ENCODE measurements at places on chromosomes 5 and 9.
A peak's percentile ranks its signal among the peaks of the same experiment; 100 is the strongest.

DNA sequence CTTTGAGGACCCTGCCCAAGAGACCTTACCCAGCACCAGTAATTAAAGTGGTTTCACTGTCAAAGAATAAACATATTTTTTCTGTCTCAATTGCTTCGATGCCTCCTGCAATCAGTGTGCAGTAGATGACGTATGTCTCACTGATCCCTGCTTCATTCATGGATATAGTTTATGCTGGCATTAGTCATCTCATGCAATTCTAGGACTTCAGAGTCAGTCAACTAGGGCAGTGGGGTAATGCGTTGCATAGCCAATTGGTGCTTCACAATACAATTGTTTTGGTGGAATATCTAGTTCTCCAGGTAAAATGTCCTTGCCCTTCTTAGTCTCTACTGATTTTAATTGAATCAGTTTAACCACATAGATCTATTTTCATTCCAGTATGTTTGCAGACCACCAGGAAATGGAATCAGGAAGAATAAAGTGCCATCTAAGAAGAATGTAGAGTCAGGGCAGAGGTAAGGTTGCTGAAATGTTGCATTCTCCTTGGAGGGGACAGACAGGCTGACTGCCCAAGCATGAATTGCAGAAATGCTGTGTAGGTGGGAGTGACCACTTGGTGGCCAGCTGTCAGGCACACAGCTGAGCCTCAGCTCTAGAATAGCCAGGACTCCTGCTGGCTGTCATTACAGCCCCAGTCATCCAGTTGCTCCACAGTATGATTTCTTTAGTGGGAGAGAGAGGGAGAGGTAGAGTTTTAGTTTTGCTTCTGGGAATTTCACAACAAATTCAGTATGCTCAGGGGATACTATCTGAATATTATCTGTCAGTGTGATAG lies 73.5 kb upstream of the MEGF10 start:
- DNase-seq: no peak

- no peak for DNase-seq
Observed at GRCh38 chr5:73005886-73006285, 50.0 kb downstream of the FCHO2 start.

- DNase-seq: no peak
Observed at GRCh38 chr9:79615038-79615437, 43.3 kb downstream of the TLE4 start.

DNA sequence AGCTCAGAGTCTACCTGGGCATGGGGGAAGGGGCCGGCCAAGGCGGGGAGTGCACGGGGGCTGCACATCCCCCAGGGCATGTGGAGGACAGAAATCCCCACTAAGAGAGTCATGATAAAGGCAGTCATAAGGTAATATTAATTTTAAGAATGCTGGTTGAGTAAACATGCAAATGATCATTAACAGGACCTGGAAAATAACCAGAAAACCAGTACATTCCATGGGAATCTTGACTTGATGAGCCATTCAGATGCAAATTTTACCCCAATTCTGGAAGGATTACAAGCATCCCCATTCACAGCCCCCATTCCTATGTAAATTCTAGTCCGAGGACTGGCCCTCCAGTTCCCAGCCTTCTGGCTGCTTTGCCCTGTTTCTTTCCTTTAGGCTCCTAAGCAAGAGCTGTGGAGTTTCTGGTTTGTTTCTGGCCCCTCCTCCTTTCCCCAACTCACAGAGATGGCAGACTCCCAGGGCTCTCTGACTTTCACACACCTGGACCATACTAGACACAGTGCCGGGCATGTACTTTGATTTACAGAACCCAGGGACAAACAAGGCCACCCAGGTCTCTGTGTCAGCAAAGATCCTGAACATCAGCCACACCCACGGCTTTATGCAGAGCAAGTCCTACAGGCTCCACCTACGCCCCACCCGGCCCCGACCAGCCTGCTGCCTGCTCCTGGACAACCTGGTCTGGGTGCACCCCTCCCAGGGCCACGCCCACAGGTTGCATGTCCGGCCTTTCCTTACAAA lies 62.7 kb downstream of the SEMA4D start:
- DNase-seq: peak; percentile 43

DNA sequence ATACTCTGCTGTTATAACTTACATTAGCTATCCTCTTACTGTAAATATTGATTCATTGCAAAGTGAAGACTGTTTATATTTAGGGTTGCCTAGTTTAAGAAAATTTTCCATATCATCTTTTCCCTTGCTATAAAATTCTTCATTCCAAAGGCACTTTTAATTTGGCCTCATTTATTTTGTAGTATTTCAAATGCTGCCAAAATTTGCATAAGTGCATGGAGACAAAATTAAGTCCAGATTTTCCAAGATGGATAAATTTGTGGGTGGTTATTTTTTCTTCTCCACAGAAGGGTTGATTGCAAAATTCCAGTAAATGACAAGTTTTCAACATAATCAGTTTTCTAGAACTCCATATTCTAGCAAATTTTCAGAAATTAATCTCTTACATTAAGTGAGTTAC lies 141.5 kb upstream of the MTAP start:
- DNase-seq: no peak

DNA sequence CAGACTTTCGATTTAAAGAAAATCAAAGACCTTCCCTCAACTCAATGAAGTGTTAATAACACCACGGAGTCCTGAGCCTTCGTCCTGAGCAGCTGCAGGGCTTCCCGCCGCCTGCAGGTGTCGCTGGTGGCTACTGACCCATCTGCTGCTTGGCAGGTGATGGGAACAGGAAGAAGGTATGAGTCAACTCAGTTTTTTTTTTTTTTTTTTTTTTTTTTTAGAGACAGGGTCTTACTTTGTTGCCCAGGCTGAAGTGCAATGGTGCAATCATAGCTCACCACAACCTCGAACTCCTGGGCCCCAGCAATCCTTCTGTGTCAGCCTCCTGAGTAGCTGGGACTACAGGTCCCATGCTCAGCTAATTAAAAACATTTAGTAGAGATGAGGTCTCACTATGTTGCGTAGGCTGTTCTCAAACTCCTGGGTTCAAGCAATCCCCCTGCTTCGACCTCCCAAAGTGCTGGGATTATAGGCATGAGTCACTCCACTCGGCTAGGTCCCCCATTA lies 185.7 kb upstream of the IL12B start:
- DNase-seq: peak; percentile 44

- DNase-seq: no peak
Observed at GRCh38 chr5:140992828-140993227, 26.6 kb downstream of the PCDHAC2 start.

All from HCT116 (cell line).